ENCODE measurements at places on chromosomes 4 and X. TPM values are rescaled to one million over a fixed set of nuclear protein-coding genes. Genes with fewer than 3 reads are reported as not detected.

The PPP2R3B gene
- 20.5 TPM for polyA plus RNA-seq

The GPR78 gene
- 0.08 TPM for polyA plus RNA-seq

The SLC4A4 gene
- polyA plus RNA-seq = 50.9 TPM

The PROM1 gene
- 18.6 TPM for polyA plus RNA-seq

The ASB9 gene
- polyA plus RNA-seq = 11.7 TPM

The RTL9 gene
- polyA plus RNA-seq = 0.34 TPM

The CLIC2 gene
- polyA plus RNA-seq = 6.7 TPM

DNA sequence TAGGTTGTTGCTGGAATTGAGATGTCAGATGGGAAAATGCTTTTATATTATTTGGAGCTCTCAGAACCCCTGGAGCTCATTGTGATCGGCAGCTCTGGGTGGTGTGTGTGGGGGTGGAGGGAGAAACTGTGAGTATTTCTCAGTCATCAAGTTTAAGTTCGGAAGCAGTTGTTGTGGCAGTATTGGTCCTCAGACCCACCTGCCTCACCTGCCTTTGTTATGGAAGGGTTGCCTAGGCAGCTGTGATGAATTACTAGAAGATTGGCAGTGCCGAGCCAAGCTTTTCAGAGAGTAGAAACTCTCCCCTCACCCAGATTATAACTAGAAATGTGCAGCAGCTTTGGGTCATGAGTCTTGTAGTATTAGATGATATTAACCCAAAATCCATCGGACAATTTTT lies 9.5 kb downstream of the IGSF1 start:
- no peak for DNase-seq

GRCh38 chr4:78667764-78668163 lies 108.4 kb upstream of the BMP2K start:
- no peak for DNase-seq

DNA sequence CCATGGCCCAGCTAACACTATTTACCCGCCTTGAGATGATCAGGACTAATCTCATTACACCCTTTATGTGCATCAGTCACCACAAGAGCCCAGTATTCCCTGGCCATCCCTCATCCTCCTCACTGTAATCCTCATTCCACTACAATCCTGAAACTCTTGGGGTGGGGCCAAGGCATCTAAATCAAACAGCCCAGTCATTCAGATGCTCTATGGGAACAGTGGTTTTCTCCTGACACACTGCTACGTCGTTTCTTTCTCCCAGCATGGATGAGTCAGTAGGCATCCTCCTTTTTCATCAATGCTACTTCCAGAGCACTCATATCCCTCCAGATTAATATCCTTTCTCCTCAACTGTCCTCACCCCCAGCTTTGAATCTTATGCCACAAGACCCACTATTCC lies 5.6 kb downstream of the SDAD1 start:
- DNase-seq = no peak

GRCh38 chr4:147456706-147457105 lies 24.2 kb upstream of the EDNRA start:
- DNase-seq = no peak

GRCh38 chr4:79759793-79760192 lies 313.2 kb downstream of the ANTXR2 start:
- DNase-seq = no peak

DNA sequence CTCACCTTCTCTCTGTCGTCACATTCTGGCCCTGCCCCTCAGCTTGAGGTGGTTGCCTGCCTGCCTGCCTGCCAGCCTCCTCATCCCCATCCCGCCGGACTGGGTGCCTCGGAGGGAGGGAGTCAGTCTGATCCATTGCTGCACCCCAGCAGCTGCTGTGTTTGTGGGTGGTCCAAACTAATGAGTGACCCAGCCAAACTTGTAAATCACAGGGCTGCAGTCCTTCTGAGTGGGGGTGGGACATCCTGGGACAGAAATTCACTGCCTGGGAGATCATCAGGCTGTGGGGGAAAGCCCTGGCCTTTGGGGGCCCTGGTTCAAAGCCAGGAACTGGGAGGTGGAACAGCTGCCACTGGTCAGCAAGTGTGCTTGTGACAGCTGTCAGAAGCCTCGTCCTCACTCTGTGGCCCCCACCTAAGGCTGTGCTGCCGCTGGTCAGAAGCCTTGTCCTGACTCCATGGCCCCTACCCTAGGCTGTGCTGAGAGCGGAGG lies 5.6 kb downstream of the GPR78 start:
- DNase-seq = peak; percentile 54

DNA sequence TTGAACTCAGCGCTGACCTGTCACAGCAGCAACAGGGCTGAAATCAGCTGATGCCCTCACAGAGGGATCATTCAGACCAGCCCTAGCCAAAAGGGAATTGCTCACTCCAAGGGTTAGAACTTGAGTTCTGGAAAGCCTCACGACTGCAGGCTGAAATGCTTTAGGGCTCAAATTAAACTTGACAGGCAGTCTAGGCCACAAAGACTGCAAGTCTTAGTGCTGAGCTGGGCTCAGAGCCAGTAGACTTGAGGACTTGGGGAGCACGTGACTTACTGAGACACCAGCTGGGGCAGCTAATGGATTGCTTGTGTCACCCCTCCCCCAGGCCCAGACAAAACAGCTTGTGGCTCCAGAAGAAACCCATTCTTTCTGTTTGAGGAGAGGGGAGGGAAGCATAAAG lies 119.0 kb upstream of the SLC6A14 start:
- peak; percentile 71 for DNase-seq

- no peak for DNase-seq
Measured at GRCh38 chr4:113673450-113673849, 88.1 kb downstream of the CAMK2D start.

GRCh38 chr4:127203562-127204200 lies 429.1 kb upstream of the INTU start:
- no peak for DNase-seq

GRCh38 chr4:14810121-14810520 lies 192.2 kb upstream of the CPEB2 start:
- DNase-seq = no peak

- DNase-seq = no peak
Measured at GRCh38 chrX:18422325-18422724, 3.1 kb upstream of the CDKL5 start.

DNA sequence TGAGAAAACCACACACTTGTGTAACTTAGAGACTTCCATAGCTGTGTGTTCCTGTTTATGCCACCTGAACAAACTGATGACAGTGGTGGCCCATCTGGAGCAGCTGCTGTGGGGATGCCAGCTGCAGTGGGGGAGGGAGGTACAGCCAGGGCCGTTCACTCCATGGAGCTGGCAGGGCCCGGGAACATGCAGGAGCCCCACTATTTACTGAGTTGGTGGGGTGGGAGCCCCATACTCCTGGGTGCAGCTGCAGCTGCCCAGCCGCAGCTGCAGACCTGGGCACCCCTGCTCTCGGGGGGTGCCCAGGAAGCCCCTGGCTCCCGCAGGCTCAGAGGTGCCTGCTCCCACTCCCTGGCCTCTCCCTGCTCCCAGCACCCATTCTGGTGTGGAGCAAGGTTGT lies 398.6 kb upstream of the RASGEF1B start:
- no peak for DNase-seq

DNA sequence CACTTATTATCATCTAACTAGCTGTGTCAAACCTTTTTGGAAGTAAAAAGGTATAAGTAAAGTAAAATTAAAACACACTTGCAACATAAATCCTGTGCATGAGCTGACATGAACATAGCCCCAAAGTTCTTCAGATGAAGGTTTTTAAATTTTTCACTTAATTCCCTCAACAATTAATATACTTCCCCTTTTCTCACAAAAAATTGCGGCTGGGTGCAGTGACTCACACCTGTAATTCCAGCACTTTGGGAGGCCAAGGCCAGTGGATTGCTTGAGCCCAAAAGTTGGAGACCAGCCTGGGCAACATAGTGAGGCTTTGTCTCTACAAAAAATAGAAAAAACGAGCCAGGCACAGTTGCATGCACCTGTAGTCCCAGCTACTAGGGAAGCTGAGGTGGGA lies 16.8 kb downstream of the RASGEF1B start:
- DNase-seq = no peak

- DNase-seq = peak; percentile 47
Measured at GRCh38 chr4:174218127-174218790, 65.2 kb downstream of the FBXO8 start.

DNA sequence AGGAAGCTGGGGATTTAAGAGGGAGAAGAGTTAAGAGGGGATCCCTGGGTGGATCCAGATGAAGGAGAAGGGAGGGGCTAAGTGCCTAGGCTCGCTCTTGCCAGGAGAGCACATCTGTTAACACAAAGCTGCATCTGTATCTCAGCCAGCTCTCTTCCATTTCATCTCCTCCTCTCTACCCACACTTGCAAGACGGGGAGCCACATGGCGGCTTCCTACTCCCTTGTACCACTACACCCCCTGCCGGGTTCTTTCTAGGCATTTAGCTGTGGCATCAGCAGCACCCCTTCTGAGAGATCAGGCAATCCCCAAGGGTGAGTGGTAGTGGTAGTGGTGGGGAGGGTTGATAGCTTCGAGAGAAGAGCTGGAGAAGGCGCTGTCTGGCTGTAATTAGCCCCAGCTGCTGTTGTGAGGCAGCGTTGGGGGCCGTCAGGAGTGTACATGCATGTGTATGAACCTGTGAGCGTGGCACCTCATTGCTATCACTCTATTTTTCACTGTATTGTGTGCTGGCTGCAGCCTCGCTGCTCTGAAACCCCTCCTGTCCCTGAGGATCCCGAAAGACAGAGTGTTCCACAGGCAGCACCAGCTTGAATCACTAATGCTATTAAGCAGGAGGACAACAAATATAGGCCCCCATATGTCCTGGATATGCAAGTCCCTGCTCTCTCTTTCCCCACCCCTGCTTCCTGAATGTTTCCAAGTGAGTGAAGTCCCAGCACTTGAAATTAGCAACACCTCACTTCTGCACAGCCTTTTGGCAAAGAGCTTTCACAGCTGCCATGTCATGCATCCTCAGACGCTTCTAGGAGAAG lies 73.7 kb downstream of the RTL9 start:
- no peak for DNase-seq

DNA sequence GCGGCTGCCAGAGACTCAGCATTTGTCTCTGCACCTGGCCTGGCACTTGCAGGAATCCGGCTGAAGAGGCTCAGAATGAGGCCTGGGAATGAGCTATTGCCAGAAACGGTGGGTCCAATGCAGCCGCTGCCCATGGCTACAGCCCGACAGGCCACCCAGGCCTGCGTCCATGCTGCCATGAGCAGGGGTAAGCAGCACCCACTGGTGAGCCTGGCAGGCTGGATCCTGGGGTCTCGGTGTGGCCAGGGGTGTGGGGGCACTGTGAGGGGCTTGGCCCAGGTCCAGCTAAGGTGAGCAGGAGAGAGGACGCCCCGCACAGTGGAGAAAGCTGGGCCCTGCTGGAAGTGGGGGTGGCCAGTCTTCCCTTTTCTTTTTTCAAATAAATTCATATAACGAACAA lies 60.3 kb upstream of the MXD4 start:
- no peak for DNase-seq

GRCh38 chr4:86938771-86939520 lies 4.1 kb downstream of the AFF1 start:
- DNase-seq = no peak

DNA sequence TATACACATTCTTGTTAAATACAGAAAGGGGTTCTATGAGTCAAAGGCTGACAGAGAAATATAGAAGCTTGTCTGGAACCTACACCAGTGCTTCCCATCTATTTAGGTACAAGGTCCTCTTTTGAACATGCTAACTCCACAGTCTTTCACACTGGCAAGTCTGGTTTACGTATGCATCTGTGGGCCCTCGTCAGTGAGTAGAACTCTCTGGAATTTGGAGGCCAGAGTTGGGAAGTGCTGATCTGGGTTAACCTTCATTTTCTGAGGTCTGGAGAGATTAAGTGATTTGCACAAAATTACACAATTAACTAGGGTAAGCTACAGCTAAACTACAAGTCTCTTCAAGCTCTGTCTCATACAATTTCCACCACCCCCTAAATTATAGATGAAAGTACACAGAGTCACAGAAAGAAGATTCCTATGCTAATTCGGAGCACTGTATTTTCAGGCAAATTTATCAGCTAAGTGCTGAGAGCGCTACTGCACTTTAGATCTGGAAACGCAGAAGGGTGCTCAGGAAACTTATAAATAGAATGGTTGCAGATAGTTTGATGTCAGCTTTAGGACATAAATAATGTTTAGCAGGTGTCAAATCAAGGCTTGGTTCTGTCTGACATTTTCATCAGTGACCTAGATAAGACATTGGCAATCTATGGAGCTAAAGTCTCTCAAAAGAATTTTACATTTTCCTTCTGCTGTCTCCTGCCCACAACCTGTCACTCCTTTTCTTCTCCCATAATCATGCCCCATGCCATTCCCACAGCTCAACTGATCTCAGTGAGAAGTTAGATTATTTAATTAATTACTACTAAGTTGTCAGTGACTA lies 43.0 kb upstream of the PDLIM5 start:
- DNase-seq = no peak

GRCh38 chrX:107721318-107721717 lies 54.3 kb downstream of the TSC22D3 start:
- no peak for DNase-seq

- DNase-seq = no peak
Measured at GRCh38 chr4:1247864-1248244, 1.1 kb downstream of the CTBP1 start.

- DNase-seq = peak; percentile 23
Measured at GRCh38 chr4:2091990-2092668, 33.0 kb downstream of the NAT8L start.

GRCh38 chr4:82381661-82382296 lies 8.0 kb upstream of the HNRNPD start:
- DNase-seq = no peak

DNA sequence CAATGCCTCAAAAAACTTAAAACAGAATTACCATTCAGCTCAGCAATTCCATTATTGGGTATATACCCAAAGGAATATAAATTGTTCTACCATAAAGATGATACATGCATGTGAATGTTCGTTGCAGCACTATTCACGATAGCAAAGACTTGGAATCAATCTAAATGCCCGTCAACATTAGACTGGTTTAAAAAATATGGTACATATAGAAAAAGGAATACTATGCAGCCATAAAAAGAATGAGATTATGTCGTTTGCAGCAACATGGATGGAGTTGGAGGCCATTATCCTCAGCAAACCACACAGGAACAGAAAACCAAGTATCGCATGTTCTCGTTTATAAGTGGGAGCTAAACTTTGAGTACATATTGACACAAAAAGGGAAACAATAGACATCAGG lies 10.9 kb upstream of the SYNPO2 start:
- DNase-seq = no peak

DNA sequence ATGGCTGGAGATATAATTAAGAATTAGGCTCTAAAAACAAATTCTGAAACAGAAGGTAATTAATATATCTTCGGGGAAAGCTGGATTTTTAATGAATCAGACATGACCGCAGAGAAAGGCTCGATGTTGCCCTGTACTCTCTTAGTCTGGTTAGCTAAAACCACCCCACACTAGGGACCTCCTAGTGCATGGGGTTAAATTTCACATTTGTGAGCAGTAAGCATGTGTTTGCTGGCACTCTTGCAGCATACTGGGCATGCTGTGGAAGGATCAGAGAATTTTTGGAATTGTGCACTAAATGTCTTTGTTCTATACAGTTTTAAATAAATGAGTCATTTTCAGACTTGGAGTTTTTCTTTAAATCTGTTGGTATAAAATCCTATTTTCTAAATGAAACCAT lies 475.6 kb upstream of the FTHL17 start:
- no peak for DNase-seq

Measured in left lung (tissue), 14 donors.